ENCODE measurements at places on chromosomes 7 and 10.

DNA sequence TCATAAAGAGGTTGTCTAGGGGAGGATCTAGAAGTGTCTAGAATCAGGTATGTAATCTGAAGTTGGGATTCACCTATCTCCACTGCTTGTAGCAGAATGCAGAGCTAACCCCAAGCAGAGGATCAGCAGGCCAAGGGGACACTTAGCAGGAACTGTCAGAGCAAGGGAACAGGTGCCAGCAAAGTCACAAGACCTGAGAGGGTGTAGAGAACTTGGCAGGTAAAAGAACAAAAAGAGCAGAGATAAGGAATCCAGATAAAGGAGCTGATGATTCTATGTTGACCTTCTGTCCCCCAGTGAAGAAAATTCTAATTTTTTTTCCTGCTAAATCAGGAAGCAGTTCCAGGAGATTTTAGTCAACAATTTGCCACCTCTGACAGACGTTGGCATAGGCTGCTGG is 91.4 kb upstream of the CCDC71L start:
- DNase-seq, result no peak

GRCh38 chr7:98733036-98733435 is 116.0 kb downstream of the NPTX2 start:
- peak; percentile 3 for DNase-seq

- no peak for DNase-seq
Measured at GRCh38 chr7:155581107-155581830, 34.9 kb upstream of the CNPY1 start.

DNA sequence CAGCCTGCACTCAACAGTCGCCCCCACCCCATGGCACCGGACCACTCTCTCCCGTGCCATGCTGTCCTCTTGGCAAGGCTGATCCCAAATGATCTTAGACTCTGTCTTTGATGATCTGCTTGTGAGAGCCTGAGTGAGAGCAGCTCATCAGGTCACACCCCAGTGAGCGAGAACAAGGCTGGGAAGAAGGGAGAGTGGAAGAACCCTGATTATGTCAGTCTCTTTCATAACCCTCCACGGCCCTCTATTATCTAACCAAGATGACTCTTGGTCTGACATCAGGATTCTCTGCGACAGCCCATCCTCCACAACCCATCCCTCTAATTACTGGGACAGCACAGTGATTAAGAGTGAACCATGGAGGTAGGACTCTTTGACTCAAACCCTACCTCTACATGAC is 53.1 kb upstream of the C7orf33 start:
- DNase-seq, result no peak

GRCh38 chr10:15182540-15183207 is 14.2 kb upstream of the NMT2 start:
- no peak for DNase-seq

DNA sequence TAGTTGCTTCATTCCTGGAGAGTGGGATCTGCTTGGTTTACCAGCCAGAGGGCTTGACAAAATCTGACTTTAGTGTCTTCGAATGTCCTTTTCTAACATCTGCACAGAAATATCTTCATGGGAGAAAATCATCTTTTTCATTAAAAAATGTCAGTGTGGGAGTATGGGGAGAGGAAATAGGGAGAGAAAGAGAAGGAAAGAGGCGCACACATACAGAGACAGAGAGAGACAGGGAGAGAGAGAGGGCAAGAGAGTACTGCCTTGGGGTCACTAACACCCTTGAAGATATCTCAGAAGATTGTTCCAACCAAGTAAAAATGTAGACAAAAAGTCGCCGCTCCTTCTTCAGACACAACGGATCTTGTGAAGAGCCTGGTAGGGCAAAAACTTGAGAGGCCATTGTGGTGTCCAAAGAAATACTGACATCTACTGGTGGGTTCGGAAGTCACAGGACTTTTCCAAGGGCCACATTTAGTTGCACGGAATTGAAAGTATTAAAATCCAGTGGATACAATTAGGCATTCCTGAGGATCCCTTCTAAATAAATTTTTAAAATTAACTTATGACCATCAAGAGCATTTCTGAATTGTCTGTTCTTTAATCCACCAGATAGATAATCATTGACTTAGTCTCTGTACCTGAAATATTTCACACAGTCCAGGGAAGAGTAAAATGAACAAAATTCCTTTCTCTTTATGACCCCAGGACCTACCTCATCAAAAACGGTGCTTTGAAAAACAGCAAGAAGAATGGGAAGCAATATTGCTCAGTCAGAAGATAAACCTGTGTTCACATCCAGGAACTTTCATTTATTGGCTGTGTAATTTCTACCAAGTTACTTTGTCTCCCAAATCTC is 29.7 kb downstream of the VIM start:
- peak; percentile 80 for DNase-seq

GRCh38 chr7:84339306-84339705 is 144.7 kb upstream of the SEMA3A start:
- DNase-seq, result no peak

GRCh38 chr7:80312139-80312661 is 177.6 kb downstream of the GNAI1 start:
- DNase-seq, result no peak

DNA sequence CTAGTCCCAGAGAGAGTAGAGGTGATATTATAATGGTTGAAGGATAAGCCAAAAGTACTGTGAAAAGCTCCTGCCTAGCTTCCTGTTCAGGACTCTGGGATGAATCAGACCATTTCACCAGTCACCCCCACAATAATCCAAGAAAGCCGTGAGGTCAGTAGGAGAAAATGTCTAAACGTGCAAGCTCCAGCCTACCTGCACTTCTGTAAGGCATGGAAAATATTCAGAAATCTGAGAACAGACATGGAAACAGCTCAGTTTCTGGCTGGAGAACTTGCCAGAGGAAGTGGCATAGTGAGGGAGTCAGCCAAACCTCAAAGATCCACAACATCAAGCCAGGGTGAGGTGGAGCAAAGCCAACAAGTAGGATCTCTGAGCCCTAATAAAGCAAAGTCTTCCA is 58.2 kb downstream of the ELAPOR2 start:
- DNase-seq, result no peak

DNA sequence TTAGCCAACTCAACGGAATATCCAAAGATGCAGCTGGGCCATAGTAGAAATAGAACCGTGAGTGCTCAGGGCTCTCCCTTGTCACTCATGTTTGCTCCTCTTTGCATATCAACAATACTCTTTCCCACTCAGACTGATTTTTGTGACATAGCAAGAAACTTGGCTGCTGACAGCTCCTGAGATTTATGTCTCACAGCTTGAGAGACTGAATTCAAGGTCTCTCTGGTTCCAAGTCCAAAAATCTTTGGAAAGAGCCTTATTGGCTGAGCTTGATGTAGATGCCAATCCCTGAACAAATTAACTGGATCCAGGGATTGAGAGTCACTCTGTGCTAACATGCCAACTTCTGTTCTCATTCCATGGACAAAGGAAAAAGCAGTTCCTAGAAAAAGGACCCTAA is 30.4 kb downstream of the LSM5 start:
- DNase-seq, result no peak

DNA sequence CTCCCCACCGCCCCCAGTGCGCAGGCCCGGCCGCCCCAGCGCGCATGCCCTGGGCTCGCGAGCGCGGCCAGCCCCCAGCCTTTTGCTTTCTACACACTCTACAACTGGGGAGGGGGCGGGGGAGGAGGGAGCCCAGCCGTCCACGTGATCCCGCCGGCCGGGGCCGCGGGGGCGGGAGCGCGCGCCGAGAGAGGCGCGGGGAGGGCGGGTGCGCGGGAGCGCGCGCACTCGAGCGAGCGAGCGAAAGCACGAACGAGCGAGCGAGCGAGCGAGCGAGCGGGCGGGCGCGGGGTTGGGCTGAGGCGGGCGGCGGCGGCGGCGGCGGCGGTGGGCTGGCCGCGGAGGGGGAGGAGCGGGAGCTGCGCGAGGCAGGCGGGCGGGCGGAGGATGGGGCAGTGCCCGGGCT is at the start of gene AUTS2:
Gene AUTS2 (plus strand): TSS at position 395 of the 406 bp plus-strand sequence. CDS start 1,179 bp downstream, outside the sequence.
- peak; percentile 30 for DNase-seq

DNA sequence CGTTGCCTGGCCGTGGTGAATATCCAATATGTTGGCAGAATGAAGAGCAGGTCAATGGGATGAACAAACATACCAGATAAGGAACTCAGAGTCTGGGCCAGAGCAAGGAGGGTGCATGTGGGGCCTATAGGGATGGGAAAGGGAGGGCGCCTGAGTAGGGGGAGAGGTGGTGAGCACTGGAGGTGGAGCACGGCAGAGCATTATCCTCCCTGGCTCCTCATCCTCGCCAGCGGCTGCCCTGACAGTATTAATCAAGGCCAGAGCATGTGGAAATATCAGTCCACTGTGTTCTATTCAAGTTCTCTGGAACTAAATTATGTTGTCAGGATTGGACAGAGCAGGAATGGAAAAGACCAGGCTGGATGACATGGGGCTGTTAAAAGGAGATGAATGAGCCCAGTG is 254.8 kb upstream of the ZMIZ1 start:
- DNase-seq, result no peak

DNA sequence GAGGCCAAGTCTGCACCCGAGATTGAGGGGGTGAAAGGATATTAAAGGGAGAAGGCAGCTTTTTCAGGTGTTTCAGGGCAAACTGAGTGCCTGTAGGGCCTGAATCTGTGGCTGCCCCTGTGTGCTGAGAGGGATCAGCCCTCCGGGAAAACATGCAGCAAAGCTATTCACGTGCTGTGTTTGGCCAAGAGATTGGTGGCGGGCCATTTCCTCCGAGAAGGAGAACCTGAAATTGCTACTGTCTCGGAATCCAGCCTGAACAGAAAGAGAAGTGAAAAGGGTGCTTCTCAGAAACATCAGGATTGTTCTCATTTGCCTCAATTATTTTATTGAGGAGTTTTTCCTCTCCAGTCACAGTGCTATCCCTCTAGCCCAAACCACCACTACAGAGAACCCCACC is 16.0 kb downstream of the GIMAP5 start:
- no peak for DNase-seq

GRCh38 chr7:25855854-25856782 is 295.9 kb upstream of the NFE2L3 start:
- no peak for DNase-seq

DNA sequence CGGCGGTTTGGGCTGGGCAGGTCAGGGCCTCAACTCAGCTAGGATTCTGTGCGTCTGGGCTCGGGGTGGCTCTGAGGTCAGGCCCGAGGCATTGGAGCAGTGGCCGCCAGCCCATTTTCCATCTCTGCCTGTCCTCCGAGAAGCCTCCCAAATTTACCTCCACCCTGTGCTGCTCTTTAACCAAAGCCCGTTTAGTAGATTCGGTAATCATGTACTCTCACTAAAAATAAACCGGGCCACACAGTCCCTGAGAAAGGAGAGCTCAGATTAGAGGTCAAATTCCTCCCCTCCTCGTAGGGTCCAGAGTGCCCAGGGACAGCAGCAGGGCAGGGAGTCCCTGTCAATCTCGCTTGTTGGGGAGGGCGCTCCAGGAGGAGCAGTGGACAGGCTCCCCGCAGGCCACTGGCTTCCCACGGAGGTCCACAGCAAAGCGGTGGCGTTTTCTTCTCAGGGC is 88.7 kb upstream of the CHST15 start:
- DNase-seq, result no peak

- DNase-seq, result no peak
Measured at GRCh38 chr10:113524120-113524519, 28.7 kb upstream of the HABP2 start.

GRCh38 chr10:47349941-47350371 is 1.8 kb downstream of the RBP3 start:
- DNase-seq, result no peak

DNA sequence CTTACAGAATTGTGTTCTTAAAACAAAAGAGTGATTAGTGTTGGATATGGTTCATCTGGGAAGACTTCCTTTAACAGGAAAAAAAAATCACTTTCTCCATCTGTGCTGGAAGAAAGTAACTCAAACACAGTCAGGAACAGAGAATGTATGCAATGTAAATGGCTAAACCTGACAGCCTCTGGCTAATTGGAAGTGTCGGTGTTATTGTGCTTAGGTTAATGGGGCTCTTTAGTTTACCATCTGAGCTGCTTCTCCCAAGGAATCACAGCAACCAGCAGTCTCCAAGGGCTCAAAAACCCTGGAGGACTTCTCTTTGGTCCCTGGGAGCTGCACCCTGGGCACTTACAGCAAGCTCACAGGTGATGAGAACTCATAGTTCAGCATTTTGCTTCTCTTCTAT is 724.5 kb downstream of the LRMDA start:
- no peak for DNase-seq

DNA sequence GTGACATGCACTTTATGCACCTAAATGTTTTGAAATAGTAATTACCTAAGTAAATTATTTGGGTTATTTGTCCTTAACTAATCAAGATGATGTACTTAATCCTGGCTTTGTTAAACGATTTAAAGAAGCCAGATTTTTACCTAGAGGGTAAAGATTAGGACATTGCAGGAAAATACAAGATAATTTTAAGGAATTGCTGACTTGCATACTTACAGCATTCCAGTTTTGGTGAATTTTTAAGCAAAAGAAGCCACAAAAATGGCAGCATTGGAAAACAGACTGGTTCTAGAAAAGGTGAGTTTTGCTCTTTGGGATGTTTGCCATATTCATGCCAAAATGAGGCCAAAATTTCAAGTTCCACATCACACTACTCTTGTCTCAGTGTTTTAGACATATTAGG is 33.4 kb downstream of the BCAP29 start:
- no peak for DNase-seq

GRCh38 chr7:73809467-73809951 is 21.3 kb upstream of the CLDN4 start:
- no peak for DNase-seq

DNA sequence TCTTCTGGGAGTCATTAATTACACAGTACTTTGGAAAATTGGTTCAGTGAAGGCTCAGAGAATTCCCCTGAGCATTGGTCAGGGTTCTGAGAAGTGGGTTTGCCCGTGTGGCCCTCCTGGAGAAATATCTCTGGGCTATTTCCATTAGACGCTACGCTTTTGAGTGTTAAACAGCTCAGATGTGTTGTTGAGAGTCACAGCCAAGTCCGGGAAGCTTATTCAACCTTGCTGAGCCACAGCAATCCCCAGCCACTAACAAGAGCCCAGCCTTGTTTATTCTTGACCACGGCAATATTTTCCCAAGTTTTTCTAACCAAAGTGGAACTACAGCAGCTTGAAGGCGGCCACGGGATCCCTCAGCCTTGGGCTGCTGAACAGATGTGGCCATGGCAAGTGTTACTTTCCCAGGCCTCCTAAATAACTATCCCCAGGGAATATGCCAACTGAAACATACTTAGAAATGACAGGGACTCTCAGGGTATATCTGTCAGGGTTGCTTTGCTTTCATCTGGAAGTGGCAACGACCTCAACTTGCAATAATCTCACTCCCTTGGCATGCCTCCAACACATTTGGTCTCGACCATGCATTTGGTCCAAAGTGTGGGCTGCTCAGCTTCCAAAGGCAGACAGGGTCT is 214.7 kb downstream of the EMX2 start:
- DNase-seq, result no peak

GRCh38 chr7:69598487-69599285 is 411 bp downstream of the AUTS2 start:
- DNase-seq, result no peak

- DNase-seq, result no peak
Measured at GRCh38 chr7:55431898-55432297, 66.8 kb downstream of the LANCL2 start.

GRCh38 chr7:155741805-155742204 is 70.5 kb downstream of the SHH start:
- DNase-seq, result peak; percentile 13

GRCh38 chr7:112023786-112024185 is 182.4 kb downstream of the DOCK4 start:
- no peak for DNase-seq
